ENCODE measurements at places on chromosomes 11 and 22.

- DNase-seq, result no peak
Measured at GRCh38 chr11:58301576-58301975, 33.5 kb upstream of the OR10W1 start.

GRCh38 chr11:61709572-61709971 is 29.4 kb downstream of the DAGLA start:
- no peak for DNase-seq

GRCh38 chr11:99199341-99199740 is 178.6 kb downstream of the CNTN5 start:
- no peak for DNase-seq

DNA sequence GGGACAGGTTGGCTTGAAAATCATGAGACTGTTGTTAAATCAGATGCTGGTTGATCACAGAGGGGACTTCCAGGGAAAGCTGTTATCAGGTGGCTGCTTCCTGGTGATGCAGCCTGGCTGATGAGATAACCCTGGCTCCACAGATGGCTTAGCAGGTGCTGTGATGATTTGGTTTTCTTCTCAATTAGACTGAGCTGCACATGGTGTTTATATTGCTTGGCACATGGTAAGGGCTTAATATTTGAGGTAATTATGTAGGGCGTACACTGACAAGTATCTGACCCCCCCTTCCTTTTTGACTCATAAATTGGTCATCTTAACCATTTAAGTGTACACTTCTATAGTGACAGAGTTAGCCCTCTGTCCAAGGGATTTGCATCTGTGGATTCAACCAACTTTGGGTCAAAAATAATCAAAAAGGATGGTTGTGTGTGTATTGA is 7.0 kb downstream of the RPS3 start:
- no peak for DNase-seq

- DNase-seq, result no peak
Measured at GRCh38 chr11:76644591-76644990, 26.0 kb downstream of the LRRC32 start.

DNA sequence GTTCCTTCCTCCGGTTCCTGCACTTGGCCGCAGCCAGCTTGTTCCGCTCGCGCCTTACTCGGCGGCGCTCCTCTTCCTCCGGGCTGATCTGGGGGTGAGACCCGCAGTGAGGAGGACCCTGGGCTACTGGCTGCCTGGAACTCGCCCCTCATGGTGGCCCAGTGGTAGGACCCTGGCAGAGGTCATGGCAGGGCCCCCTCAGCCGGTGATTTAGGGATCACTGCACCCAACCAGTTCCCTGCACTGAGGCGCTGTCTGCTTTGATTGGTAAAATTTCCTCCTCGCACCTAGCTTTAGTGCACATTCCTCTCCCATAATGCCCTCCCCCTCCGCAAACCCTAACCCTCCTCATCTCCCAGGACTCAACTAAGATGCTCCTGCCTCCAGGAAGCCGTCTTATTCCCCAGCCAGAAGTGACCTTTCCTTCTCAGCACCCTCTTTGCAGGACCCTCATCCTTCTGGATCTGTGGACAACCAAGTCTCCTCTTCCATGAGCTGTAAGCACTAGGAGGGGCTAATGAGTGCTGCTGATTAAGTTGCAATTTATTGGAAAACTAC is 3.6 kb downstream of the CCDC85B start:
- no peak for DNase-seq

- DNase-seq, result no peak
Measured at GRCh38 chr11:45794169-45794568, 10.8 kb upstream of the SLC35C1 start.

- no peak for DNase-seq
Measured at GRCh38 chr11:11441516-11441915, 88.5 kb upstream of the CSNK2A3 start.

- no peak for DNase-seq
Measured at GRCh38 chr11:69096473-69096872, 47.7 kb downstream of the TPCN2 start.

GRCh38 chr11:65156926-65157325 is 13.1 kb upstream of the SPDYC start:
- DNase-seq, result no peak

GRCh38 chr22:35380013-35380412 is 883 bp upstream of the HMOX1 start:
- no peak for DNase-seq

GRCh38 chr11:29333993-29334775 is 682.6 kb downstream of the KCNA4 start:
- DNase-seq, result no peak

GRCh38 chr11:111510311-111510710 is 1.9 kb downstream of the BTG4 start:
- no peak for DNase-seq

- DNase-seq, result no peak
Measured at GRCh38 chr11:2555336-2555735, 110.5 kb downstream of the KCNQ1 start.

DNA sequence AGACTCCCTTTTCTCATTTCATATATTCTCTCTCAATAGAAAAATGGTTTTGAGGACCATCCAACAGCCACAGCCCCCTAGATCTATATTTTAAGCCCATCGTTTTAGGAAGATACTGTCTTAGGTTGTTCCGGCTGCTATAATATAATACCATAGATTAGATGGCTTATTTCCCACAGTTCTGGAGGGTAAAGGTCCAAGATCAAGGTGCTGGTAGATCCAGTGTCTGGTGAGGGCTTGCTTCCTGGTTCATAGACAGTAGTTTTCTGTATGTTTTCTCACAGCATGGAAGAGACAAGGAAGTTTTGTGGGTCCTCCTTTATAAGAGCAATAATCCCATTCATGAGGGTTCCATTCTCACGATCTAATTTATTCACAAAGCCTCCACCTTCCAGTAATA is 215.1 kb downstream of the AASDHPPT start:
- no peak for DNase-seq
